Activated CD4-positive, alpha-beta T cell treated with anti-CD3 and anti-CD28 coated beads for 4 hours (primary cell): ENCODE measurements at places on chromosomes 3 and 15.

DNA sequence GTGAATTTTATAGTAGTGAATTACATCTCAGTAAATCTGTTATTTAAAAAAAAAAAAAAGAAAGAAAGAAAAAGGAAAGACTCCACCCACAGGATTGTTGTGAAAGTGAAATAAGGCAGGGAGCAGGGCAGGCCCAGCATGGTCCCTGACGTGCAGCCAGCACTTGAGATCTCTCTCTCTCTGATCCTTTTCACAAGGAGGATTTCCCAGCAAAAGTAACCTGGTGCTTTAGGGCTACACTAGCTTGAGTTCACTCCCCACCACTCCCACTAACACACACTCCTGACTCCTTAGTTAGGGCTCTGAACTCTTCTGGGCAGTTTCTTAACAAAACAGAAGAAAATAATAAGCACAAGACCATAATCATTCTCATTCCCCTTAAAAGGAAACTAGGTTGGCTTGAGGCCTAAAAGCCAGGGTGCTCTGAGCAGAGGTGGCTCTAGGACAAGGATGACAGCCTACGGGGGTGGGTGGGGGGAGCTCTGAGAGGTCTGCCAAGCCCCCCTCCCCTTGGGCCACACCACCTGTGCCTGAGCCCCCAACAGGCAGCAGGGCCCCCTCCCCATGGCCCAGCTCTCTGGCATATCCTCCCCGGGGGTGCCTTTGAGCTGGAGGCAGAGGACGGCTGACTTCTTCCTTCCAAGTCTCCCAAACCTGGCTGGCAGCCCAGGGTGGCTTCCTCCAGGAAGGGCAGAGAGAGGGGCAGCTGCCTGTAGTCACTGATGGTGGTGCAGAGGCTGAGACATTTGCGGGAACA lies 856 bp downstream of the TMEM40 start:
- DNase-seq = no peak

DNA sequence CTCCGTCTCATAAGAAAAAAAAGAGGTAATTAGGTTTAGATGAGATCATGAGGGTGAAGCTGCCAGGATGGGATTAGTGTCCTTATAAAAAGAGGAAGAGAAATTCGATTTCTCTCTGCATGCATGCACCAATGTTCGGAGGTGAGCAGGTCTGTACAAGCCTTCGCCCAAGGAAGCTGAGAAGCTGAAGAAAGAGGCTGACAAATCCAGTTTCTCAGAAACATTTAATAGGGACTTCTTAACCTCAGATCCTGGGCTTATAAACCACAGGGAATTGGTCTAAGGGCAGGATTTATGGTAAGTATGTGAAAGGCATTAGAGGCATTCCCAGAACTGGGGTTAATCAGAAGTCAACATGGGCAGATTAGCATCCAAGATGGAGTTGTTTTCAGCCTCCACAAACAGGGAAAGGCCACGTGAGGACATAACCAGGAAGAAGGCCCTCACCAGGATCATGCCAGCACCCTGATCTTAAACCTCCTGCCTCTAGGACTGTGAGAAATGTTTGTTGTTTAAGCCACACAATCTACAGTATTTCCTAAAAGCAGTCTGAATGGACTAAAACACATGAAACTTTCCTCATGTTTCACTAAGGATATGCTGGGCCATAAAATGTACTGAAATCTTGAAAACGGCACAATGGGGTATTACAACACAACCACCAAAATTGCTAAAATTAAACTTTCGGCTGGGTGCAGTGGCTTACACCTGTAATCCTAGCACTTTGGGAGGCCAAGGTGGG lies 11.3 kb downstream of the SHISA5 start:
- DNase-seq = no peak

DNA sequence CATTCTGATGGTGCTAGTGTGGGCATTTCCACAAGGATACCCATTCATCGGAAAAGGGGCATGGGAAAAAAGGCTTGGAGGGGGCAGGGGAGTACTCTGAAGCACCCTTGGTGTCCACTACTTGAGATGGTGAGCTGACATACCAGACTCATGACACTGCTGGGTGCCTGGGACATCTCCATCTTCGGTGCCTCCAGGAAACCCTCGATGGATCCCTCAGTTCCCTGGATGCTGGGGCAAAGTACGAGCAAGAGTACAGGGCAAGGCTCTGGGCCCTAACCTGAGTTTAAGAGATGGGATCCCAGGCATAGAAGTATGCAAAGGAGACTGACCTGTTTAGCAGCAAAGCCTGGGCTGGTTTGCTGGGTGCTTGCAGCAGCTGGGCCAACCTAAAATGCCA lies 5.2 kb upstream of the IP6K1 start:
- no peak for DNase-seq

GRCh38 chr3:156516284-156516683 lies 38.6 kb downstream of the SSR3 start:
- DNase-seq = no peak

GRCh38 chr3:99484871-99485270 lies 153.5 kb upstream of the COL8A1 start:
- no peak for DNase-seq

DNA sequence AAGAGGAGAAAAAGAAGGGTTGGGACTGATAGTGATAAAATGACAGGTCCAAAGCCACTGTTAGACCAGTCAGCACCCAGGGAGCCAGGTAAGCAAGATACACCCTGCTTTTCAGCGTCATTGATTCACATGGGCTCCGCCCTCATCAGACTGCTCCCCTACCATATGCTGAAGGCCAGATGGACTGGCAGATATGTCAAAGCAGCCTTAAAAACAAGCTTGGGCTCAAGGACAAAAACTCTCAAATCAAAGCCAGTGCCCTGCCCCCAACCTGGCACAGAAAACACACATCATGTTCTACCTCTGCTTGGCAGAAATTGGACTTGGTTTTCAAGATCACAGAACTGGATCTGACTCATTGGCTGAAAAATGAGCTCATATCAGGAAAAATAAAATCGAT lies 33.4 kb downstream of the SH3BP5 start:
- no peak for DNase-seq
